ENCODE measurements at places on chromosomes 11 and 22.

GRCh38 chr11:1504581-1505290 is 18.2 kb upstream of the MOB2 start:
- DNase-seq, result no peak

- DNase-seq, result no peak
Observed at GRCh38 chr11:6920702-6921101, at the start of gene OR2D3. Gene OR2D3 (plus strand): TSS chr11:6921002. CDS start chr11:6921002, 0 bp downstream.

GRCh38 chr11:8059571-8060011 is 21.4 kb upstream of the TUB start:
- no peak for DNase-seq

DNA sequence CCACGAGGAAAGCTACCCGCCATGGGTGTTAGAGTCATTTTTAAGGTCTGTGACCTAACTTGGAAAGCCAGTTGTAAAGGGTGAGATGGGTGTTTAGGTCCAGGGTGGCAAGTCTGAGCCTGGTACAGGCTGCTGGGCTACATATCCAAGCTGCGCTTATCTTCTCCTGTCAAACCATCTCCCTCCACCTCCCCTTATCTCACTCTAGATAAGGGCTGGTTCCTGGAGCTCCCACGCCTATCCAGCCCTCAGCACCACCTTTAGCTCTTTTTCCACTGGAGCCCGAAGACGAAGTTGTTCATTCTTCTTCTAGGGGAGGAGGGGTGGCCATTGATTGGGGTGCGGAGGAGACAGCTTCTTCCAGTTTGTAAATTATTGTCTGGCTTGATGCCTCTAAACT is 48.5 kb downstream of the MICAL2 start:
- no peak for DNase-seq

GRCh38 chr22:50208939-50209892 is 8.4 kb downstream of the SELENOO start:
- DNase-seq, result no peak

GRCh38 chr22:39718206-39718605 is 147.7 kb downstream of the CACNA1I start:
- DNase-seq, result no peak

DNA sequence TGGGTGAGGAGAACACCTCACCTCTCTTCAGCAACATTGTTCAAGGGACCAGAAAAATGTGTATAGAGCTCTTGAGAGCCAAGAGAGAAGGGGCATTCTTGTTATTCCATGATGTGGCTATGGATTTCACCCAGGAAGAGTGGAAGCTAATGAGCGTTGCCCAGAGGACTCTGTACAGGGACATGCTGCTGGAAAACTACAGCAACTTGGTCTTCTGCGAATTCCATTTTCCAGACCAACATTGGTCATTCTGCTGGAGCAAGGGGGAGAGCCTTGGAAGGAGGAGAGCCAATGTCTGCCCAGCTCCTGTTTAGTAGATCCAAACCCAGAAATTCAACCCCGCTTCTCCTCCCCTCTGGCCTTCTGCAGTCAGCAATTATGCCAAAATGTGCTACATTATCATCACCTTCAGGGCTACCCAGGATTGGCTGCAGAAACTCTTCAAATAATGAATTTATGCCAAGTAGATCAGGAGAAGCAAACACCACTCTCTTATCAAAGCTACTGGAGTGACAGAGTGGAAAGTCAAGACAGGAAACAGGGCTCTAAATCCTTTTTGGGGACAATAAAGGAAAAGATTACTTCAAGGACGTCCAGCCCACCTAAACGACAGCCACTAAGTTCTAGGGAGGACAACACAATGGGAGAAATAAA is 707.5 kb upstream of the LUZP2 start:
- DNase-seq, result no peak

- DNase-seq, result no peak
Observed at GRCh38 chr11:111063726-111064517, 181.6 kb upstream of the POU2AF2 start.

DNA sequence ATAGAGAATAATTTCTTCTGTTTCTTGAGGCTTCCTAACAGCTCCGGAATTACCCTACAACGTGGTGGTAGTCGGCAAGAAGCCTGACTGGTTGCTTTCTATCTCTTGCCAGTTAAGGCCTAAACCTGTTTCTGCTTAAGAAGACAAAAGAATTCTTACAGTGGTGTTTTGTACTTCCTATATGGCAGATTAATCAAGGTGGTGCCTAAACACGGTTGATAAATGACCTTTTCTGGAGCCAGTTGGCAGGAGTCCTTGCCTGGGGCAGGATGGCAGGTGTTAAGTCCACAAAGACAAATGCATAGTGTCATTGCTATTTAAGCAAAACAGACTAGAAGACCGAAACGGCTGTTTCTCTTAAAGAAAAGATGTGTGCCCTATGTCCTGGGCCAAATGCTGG is 9.9 kb downstream of the GVQW3 start:
- DNase-seq, result no peak

GRCh38 chr11:120928627-120929026 is 95.3 kb upstream of the TBCEL start:
- DNase-seq, result no peak

DNA sequence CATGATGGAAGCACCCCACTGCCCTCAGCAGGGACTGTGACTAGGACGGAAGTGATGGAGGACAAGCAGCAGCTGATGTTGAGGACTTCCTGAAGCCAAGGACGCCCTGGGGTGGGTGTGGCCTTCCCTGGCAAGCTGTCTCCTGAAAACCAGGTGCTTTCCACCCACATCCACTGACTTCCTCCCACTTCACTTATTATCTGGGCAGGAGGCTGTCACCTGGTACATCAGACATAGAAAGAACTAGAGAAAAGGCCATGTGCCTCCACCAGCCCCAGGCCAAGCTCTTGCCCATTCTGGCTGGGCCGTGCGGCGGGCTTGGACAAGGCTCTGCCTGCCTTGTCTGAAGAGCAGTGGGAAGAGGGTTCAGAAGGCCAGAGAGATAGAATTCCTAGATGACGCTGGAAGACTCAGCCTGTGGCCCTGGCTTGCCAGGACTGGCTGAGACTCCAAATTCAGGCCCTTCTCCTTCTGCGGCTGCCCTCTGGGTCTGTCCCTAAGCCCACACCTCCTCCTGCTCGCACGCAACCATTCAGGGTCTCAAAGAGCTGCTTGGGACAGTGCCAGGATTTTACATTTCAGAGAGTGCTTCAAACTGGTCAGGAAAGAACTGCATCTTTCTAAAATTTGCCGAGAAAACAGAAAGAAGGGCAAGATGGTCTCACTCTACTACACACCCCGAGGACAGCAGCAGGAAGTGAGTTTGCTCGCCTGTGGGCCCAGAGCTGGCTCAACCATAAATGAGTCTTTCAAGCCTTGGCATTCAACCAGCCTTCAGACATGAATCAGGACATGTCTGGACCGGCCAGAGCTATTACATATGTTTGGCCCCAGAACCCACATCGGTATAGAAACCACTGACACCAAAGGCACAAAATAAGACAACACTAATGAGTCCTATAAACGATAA is 13.3 kb downstream of the ARHGAP1 start:
- DNase-seq, result no peak

DNA sequence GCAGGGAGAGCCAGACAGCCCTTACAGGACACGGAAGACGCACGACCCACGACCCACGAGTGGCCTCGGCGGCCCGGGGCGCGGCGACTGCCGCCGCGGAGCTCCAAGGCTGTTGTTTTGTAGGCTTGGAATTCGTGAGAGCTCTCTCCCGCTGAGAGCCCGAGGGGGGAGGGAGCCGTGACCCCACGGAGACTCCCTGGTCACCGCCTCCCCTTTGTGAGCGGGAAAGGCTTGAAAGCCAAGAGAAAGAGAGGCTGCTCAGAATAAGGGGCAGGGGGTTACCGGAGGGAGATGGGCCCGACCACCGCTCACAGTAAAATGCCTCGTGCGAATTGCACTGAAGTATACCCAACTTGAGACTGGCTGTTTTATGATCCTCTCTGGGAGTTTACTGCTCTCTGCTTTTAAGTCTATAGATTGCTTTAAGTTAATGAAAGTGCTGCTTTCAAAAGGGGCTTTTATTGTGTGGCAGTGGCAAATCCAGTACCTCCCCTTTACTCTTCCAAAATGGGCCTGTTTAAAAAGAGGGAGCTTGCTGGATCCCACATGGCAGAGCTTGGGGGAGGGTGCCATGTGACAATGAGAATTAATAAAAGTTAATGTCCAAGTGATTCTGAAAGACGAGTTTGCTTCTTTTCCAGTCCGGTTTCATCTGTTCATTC is 2.9 kb downstream of the PKNOX2 start:
- no peak for DNase-seq

- no peak for DNase-seq
Observed at GRCh38 chr22:28896611-28897010, 13.2 kb downstream of the ZNRF3 start.

GRCh38 chr11:80733790-80734189 is 1293.0 kb upstream of the TENM4 start:
- no peak for DNase-seq

DNA sequence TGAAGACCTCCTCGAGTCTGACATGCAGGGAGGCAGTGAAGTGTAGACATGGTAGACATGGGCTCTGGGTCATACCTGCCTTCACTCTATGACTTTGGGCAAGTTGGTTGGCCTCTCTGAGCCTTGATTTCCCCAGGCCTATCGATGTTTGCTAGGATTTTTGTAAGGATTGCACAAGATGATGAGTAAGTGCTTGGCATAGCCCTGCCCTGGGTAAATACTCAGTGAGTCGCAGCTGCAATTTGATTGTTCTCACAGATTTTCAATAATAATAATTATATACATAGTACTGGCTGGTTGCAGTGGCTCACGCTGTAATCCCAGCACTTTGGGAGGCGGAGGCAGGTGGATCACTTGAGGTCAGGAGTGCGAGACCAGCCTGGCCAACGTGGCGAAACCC is 18.1 kb downstream of the MCM5 start:
- no peak for DNase-seq

- DNase-seq, result no peak
Observed at GRCh38 chr22:40400159-40400558, 29.8 kb downstream of the SGSM3 start.

- no peak for DNase-seq
Observed at GRCh38 chr11:17772704-17773600, 38.4 kb downstream of the KCNC1 start.

DNA sequence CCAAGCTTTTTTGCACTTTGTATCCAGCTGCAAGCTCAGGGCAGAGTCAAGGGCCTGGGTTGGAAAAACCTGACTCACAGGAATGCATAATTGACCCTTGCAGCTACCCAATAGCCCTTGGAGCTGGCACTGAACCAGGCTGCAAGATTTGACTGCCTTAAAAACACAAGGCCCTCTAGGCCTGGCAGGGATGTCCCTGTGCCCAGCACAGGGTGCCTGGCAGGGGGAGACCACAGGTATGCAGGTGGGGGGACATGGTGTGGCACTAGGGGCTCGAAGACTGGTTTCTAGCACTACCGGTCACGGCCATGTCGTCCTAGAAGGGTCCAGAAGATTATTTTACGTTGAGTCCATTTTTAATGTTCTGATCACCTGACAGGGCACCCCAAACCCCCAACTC is 30.2 kb downstream of the SBF1 start:
- no peak for DNase-seq
